ENCODE measurements at places on chromosomes 1 and 21.
A peak's percentile ranks its signal among the peaks of the same experiment; 100 is the strongest.

GRCh38 chr1:154621875-154622274 is 13.9 kb upstream of the ADAR start:
- DNase-seq: no peak

GRCh38 chr1:45557422-45557944 is 6.9 kb downstream of the AKR1A1 start:
- DNase-seq: no peak

DNA sequence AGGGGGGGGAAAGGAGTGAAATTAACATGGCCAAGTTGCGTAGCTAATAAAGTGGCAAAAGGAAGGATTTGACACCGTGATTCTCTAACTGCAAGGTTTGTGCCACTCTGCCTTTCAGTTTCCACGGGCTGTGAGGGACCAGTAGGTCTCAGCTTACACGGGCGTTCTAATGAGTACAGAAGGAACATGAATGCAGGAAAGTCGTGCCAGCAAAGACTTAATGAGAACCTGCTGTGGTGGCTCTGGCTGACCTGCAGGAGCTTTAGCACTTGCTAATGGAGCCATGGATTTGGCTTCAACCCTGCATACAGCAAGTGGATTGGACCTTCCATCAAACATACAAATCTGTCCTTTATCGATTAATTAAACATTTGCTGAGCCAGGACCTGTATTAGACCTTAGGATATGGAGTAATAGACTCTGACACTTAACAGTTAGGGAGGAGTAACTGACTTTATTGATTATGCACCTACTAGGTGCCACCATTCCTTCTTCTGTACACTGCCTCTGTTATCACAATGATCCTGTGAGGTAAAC is 15.1 kb upstream of the PITHD1 start:
- DNase-seq: no peak

DNA sequence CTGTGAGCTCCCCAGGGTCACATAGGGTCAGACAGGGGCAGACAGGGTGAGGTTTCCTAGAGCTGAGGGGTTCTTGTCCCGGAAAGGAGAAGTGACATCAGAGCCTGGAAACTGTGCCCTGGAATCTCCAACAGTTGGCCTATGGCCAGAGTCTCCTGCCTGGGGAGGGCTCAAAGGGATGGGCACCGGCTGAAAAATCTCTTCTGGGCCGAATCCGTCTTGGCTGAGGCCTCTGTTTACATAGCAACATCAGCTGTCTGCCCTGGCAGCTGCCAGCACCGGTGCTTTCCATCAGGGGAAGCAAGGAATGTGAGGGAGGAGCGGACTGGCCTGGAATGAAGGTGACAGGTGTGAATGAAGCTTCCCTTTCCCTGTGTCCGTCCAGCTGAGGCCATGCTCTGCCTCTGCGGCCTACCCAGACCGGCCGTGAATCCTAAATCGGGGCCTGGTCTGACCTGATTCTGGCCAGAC is 30.7 kb downstream of the VASH2 start:
- DNase-seq: no peak

DNA sequence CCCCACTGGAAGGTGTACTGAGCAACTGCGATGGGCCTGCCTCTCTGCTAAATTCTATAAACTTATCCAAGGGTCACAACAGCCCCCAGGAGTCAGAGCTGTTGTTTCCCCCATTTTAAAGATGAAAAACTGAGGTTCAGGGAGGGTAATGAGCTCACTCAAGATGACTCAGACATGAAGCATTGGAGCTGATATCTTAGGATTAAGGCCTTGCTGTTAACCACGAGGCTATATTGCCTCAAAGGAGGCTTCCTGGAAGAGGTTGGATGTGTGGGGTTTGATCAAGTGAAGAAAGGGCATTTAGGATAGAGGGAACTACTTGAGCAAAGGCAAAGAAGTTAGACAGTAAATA is 6.7 kb downstream of the LDLRAP1 start:
- DNase-seq: peak; percentile 49

DNA sequence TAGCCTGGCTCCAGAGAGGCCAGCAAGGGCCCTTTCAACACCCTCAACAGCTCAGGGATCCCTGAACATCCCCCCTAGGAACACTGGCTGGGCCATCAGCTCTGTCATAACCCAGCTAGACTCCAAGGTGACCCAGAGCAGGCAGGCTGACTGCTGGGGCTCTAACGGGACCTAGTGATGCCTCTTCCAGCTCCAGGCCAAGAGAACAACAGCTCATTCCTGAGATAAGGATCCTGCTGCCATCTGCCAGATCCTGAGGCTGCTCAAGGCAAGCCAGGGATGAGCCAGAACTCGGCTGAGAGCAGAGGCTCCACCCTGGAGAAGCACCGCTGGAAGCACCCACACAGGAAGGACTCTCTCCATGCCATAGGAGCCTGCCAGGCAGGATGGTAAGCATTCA is 2.0 kb downstream of the VSIG8 start:
- DNase-seq: no peak

DNA sequence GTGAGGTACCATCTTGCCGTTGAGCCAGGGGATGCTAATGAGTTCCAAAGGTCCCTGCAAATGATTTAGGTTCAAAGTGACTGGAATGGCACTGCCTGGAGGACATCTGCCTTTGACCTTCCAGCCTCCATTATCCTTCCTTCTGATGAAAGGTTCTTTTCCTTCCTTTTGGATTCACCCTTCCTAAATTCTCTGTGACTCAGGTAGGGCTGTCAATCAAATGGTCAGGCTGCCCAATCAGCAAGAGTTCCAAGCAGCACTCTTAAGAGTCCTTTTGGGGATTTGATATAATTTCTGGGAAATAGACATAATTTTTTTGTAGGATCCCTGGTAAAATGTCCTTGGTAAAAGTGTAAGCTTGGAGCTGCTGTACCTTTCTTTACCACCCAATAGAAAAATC is 58.8 kb upstream of the LMO4 start:
- no peak for DNase-seq

DNA sequence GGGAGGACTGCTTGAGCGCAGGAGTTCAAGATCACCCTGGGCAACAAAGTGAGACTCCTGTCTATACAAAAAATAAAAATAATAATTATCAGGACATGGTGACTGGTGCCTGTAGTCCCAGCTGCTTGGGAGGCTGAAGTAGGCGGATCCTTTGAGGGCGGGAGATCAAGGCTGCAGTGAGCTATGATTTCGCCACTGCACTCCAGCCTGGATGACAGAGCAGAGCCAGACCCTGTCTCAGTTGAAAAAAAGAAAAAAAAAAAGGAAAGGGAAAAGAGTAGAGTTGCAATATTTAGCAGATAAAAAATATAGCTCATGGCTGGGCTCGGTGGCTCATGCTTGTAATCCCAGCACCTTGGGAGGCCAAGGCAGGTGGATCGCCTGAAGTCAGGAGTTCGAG is 3.3 kb upstream of the S1PR1 start:
- DNase-seq: no peak

DNA sequence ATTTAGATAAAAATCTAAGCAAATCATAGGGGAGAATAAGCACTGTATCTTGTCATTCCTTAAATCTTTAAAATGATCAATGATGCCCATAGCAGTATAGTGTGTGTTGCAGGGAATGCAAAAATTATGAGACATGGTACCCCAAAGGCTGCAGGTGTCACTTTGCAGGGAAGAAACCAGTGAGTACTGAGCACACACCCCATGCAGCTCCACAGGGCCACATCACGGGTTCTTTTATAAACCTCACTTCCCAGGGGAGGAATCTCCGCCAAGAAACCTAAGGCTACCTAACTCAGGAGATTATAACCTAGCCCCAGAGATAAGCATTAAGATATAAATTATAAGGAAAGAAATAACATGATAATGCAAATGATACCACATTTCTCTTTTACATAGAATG is 115.6 kb downstream of the APP start:
- no peak for DNase-seq

DNA sequence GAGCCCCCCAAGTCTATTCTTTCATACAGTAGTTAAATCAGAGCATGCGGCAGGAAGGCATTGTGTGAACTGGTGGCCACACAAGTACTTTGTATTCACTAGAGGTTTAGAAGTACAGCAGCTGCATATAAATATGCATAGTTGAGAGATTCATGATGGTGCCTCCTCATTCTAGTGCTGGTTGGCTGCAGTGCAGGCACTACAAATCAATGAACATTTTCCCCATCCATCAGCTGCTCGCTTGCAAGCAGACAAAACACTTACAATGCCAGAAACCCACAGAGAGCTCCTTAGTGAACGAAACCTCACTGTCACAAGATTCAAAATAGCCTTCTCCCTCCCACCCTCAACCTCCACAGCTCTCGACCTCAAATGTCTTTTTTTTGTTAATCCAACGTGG is 726.2 kb downstream of the USP25 start:
- DNase-seq: no peak

DNA sequence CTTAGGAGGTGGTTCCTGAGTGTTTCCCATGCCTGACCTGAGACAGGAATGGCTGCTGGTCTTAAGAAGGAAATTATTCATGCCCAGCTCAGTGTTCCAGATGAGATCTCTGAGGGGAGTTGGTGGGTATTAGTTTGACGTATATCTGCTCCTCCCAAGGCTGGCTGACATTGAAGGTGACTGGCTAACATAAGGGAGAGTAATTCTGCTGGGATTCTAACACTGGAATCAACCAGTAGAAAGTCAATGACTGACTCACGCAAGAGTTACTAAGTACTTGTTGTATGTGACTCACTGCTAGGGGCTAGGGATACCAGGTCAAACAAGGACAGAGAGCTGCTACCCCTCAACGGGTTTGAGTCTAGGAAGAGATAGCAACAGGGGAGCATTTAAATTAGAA is 177.3 kb downstream of the CACNA1E start:
- no peak for DNase-seq

DNA sequence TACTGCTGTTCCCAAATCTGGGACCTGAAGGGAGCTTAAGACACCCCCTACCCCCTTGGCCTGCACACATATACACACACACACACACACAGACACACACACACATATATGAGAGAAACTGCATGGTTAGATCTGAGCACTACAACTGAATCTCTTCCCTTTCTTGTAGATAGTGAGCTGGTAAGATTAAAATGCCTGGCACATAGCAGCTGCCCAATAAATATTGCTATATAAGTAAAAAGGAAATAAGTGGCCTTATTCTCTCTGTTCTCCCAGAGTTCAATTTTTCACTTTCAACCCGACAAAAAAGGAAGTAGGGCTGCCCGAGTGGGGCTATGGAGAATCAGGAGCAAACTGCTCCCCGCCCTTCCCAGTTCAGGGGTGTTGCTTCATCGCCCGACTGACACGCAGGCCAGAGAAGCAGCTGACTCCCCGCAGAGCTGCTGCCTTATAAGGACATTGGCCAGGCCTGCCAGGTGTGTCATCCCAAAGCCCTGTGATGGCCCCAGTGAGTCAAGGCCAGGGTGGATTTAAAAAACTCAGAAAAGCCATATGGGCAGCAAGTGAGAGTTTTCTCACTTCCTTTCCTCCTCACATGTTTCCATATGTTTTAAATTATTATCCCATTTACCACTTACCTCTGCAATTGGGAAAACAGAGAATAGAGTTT is 106.5 kb upstream of the SLC44A3 start:
- peak; percentile 16 for DNase-seq

- DNase-seq: no peak
Observed at GRCh38 chr1:247295274-247295684, 36.4 kb downstream of the ZNF496 start.

DNA sequence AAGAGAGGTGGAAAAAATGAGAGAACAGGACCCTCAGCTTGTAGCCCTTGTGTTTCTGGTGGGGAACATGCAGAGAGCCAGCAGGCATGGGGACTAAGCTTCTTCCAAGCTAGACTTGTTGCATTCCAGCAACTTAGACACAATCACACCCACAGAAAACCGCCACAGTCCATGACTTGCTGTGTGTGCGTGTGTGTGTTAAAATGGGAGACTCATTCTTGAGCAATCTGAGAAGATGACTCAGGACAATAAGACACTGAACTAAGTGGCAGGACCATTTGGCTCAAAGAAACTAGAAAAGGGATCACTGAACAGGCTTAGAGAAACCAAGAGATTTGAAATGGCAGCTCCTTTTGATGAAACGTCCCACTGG is 78.0 kb downstream of the HLX start:
- DNase-seq: no peak

- no peak for DNase-seq
Observed at GRCh38 chr21:34520764-34521508, 8.9 kb upstream of the KCNE1 start.

- peak; percentile 22 for DNase-seq
Observed at GRCh38 chr1:63557365-63557987, 34.2 kb downstream of the EFCAB7 start.

DNA sequence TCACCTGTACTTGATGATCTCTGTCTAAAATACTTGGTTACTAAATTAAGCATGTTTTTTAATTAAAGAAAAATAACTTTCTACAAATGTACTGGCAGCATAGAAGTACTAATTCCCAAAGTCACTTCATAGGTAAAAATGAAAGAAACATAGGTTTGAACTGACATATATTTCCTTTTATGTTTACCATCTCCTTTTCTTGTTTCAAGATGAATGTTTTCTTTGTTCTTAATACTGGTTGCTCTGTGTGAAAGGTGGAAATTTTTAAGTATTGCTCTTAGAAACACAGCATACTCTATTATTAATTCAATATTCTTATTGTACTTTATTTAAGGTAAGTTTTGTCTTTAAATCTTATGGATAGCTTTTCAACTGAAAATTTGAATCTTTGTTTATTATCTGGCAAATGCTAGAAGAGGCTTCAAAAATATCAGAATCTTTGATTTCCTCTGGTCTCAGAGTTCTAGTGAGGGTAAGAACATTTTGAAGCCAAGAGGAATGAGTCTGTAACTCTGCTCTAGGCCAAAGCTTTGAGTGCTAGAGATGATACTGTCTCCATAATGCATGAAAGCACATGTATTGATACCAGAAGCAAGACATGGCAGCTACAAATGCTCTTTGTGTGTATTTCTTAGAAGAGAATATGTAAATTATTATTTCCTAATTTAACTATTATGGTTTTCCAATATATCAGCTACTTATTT is 18.2 kb downstream of the RRP15 start:
- DNase-seq: no peak

DNA sequence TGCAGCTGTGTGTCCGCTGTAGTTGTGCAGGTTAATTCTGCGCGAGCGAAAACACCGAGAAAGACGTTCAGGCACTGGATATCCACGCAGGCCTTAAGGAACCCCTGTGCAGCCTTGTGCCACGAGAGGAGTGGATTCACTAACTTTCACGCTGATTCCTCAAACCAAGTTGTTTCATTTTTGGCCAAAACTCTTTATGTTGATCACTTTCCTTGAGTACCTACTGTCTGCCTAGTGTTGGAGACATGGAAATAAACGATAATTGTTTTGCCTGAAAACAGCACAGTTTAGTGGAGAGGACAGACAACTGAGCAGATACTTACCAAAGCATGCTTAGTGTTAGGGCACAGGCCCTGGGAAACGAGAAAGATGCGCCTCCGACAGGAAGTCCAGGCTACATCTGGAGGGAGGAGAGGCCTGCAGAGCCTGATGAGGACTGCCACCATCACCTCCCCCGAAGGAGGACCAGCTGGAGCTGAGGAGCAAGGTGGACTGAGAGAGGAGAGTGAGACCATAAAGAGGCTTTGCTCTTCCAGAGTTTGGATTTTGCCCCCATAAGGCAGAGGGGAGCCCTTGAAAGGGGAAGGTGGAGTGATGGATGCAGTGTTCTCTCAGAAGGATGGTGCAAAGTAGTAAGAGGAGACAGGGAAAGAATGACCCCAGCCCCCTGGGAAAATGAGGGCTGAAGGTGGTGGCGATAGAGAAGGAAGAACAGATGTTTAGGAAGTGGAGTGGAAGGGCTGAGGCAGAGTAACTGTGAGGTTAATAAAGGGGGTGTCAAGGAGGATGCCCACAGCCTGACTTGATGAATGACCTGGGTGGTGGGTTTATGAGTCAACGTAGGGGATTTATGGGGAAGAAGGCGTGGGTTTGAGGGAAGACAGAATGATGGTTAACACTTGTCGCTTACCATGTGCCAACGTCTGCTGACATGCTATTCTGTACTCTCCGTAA is 956 bp upstream of the SCAF4 start:
- peak; percentile 12 for DNase-seq

All from CD4-positive, alpha-beta T cell treated with Interleukin-15 for 4 hours (primary cell).